ENCODE measurements at places on chromosomes 11 and 22.
A peak's percentile ranks its signal among the peaks of the same experiment; 100 is the strongest.

DNA sequence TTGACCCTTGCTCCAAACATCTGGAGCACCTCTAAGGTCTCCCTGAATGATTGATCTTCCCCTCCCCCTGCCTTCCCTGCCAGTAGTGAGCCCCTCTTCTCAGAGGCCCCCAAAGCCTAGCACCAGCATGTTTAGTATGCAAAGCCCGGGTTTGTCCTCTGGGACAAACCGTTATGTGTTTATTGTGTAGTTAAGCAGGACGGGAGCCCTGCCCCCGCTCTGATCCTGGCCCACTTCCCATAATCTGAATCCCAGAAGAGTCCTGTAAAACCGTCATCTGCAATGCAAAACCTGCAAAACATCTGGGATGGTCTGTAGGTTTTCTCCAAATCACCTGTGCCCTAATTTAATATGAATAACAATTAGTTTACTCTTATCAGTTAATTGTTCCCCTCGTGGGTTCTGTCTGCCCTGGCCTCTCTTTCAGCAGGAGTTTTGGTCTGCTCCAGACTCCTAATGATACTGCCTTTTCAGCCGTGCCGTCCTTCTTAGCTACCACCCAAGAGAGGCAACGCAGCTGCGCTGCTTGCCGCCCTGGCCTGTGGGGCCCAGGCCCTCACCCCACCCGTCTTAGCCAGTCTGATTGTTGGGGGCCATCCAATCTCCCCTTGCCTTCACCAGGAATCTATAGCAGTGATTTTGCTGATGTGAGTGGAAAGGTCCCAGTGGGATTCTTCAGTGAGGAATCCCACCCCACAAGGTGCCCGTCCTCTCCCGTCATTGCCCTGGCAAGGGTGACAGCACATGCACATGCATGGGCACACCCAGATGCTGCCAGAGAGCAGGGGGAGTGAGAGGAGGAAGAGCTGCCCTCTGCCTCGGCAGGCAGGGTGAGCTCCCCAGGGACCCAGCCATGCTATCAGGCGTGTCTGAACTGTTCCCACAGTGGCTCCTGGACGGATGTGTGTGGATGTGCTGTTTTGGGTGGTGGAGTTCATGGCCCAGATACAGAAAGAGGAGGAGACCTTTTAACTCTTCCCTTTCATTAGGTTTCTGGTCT, 3.0 kb upstream of the B3GAT1 start:
- DNase-seq, result no peak
- no peak overlapping the region for H3K27ac ChIP-seq
- H3K36me3 ChIP-seq, result no peaks in the 10 kb centered on the region
- H3K4me1 ChIP-seq, result peaks cover 23% of the 10 kb centered on the region

GRCh38 chr11:31812383-31813381, 1.6 kb upstream of the PAX6 start:
- peak overlapping the region; percentile 54 for H3K4me3 ChIP-seq
- DNase-seq, result no peak
- peaks cover 79% of the 10 kb centered on the region for H3K27me3 ChIP-seq
- H3K4me1 ChIP-seq, result peaks cover 92% of the 10 kb centered on the region
- H3K36me3 ChIP-seq, result no peaks in the 10 kb centered on the region

DNA sequence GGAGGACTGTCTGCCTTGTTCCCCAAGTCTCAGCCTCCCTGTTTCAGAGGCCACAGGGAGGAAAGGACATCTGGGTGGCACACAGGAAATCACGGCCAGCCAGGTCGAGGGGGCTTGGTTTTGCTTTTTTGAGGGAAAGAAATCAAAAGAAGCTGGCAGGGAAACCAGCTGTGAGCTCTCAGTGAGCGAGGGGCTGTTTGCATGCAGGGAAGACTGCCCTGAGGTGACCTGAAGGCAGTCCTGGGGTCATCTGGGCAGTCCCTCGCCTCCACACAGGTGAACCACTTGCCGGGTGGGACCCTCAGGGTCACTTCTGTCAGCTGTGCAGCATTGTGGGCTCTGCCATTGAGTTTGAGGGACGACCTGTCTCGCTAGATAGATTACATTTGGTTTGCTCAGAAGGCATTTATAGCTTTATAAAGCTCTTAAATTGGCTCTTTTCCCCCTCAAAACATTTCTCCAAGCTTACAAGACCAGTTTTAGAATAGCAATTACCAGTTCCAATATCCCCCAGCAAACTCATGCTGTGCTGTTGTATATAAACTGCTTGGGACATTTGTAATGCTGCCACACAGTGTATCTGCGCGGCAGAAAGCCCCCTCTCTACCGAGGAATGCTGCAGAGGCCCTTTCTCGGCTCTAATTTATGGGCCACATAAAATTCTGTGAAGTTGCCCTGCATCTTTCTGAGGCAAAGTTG, 28.3 kb downstream of the PKNOX2 start:
- no peak for DNase-seq
- peaks cover 16% of the 10 kb centered on the region for H3K27me3 ChIP-seq
- no peaks in the 10 kb centered on the region for H3K4me1 ChIP-seq
- H3K27ac ChIP-seq, result no peak overlapping the region
- H3K4me3 ChIP-seq, result no peak overlapping the region
- no peaks in the 10 kb centered on the region for H3K36me3 ChIP-seq

DNA sequence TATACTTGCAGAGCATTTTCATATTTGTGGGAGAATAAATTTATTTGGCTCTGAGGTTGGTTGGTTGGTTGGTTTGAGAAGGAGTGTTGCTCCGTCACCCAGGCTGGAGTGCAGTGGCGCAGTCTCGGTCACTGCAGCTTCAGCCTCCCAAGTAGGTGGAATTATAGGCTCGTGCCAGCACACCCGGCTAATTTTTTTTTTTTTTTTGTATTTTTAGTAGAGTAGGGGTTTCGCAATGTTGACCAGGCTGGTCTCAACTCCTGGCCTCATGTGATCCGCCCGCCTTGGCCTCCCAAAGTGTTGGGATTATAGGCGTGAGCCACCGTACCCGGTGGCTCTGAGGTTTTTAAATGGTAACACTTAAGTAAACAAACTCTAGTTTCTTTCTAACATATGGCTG, 161.1 kb downstream of the TEAD1 start:
- H3K36me3 ChIP-seq, result no peaks in the 10 kb centered on the region
- H3K4me1 ChIP-seq, result no peaks in the 10 kb centered on the region
- no peak overlapping the region for H3K4me3 ChIP-seq
- H3K27ac ChIP-seq, result no peak overlapping the region
- H3K27me3 ChIP-seq, result peaks cover 26% of the 10 kb centered on the region

- no peak overlapping the region for H3K27ac ChIP-seq
- H3K4me3 ChIP-seq, result no peak overlapping the region
- no peak for DNase-seq
Observed at GRCh38 chr11:45450189-45450588, 164.0 kb upstream of the SYT13 start.

- no peak for DNase-seq
- H3K27ac ChIP-seq, result no peak overlapping the region
- H3K4me1 ChIP-seq, result no peaks in the 10 kb centered on the region
- H3K27me3 ChIP-seq, result peaks cover 11% of the 10 kb centered on the region
- no peak overlapping the region for H3K4me3 ChIP-seq
Observed at GRCh38 chr22:23574371-23574811, 5.7 kb downstream of the IGLL1 start.

GRCh38 chr11:122156940-122157382, 40.9 kb upstream of the BLID start:
- H3K36me3 ChIP-seq, result no peaks in the 10 kb centered on the region
- DNase-seq, result no peak
- H3K4me1 ChIP-seq, result no peaks in the 10 kb centered on the region
- no peak overlapping the region for H3K27ac ChIP-seq
- H3K4me3 ChIP-seq, result no peak overlapping the region
- peaks cover 3% of the 10 kb centered on the region for H3K27me3 ChIP-seq

DNA sequence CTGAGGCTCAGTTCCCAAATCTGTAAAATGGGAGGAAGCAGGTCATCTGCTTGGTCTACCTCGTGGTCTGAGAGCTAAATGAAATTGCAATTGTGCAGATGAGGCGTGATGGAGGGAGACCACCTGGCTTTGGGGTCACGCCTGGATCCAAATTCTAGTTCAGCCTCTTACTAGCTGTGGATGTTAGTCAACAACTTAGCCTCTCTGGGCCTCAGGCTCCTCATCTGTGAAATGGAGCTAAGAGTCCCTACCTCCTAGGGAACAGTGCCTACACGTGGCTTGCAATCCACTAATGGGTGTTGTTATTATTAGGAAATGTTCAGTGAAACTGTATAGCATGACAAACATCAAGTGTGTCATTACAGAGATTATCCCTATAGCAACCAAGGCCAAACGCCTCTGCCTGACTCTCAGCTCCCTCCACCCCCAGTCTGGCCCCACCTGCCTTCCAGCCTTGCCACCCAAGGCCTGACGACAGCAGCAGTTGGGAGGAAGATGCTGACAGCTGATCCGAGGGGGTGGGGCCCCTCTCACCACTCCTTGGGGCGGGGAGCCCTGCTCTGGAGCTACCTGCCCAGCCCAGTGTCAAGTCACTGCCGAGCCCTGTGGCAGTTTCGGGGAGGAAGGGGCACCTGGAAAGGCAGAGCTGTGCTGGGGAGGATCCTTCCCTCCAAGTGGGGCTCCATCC, 1.7 kb upstream of the RHOD start:
- no peak overlapping the region for H3K27ac ChIP-seq
- peaks cover 21% of the 10 kb centered on the region for H3K4me1 ChIP-seq
- H3K27me3 ChIP-seq, result peaks cover 9% of the 10 kb centered on the region
- H3K4me3 ChIP-seq, result no peak overlapping the region
- no peak for DNase-seq

DNA sequence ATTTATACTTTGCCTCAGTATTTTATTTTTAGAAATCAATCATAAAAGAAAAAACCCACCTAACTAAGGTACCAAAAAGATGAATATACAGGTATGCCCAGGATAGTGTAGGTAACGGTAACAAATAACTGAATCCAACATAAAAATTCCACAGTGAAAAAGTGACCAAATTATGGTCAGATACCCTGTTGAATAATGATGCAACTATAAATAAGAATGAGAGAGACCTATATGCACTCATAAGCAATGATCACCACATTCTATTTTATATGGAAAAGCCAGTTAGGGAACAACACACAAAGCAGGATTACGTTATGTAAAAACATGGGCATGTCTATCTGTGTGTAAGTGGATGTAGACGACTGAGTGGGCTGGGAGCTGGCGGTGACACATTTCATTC, 7.0 kb upstream of the ZNF74 start:
- H3K27ac ChIP-seq, result no peak overlapping the region
- H3K4me1 ChIP-seq, result no peaks in the 10 kb centered on the region
- DNase-seq, result no peak
- no peak overlapping the region for H3K4me3 ChIP-seq
- no peaks in the 10 kb centered on the region for H3K36me3 ChIP-seq
- no peaks in the 10 kb centered on the region for H3K27me3 ChIP-seq
